ENCODE measurements at places on chromosomes 12 and 14.

DNA sequence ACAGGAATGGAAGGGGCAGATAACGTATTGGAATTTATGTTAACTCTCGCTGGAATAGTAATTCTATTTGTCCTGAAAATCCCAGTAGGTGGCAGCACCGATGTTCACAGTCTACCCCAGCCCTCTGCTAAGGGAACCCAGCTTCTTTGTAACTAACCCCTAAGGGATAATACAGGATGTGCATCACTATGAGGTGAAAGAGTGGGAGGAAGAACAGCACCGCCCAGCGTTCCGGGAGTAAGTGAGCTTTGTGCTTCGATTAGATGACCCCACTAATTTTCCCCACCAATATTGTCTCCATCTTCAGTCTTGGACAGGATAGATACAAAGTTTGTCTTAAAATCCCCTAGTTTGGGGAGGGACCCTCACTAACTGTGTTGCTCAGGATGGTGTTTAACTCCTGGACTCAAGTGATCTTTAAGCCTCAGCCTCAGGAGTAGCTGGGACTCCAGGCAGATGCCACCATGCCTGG, 2.7 kb downstream of the SLC2A3 start:
- peak; percentile 76 for DNase-seq

DNA sequence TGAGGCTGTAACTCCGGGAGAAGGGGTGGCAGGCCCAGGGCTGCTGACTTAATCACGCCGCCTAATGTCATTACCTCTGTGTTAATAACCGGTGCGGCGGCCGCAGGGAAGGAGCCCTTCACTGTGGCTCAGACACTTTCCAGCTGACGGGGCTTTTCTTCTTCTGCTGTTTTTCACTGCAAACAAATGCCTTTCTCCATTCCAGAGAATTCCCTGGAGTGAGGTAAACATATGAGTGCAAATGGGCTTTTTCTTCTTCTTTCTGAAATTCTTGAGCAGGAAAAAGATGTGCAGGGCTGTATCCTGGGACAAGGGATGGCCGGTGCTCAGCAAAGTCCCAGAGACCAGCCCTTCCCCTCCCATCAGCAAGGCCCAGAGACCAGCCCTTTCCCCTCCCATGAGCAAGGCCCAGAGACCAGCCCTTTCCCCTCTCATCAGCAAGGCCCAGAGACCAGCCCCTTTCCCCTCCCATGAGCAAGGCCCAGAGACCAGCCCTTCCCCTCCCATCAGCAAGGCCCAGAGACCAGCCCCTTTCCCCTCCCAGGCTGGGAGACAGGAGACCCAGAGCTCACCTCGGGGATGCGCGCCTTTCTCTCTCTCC, 33.4 kb upstream of the FAM181A start:
- no peak for DNase-seq

GRCh38 chr12:129119537-129119936, 266.3 kb downstream of the GLT1D1 start:
- no peak for DNase-seq

- DNase-seq = no peak
Measured at GRCh38 chr12:108933949-108934348, 54.1 kb downstream of the DAO start.

- DNase-seq = no peak
Measured at GRCh38 chr14:99039331-99040041, 232.5 kb downstream of the BCL11B start.

- peak; percentile 80 for DNase-seq
Measured at GRCh38 chr14:24678801-24679247, 44.8 kb upstream of the GZMB start.

- DNase-seq = no peak
Measured at GRCh38 chr12:56880125-56880992, 53.8 kb downstream of the SDR9C7 start.

DNA sequence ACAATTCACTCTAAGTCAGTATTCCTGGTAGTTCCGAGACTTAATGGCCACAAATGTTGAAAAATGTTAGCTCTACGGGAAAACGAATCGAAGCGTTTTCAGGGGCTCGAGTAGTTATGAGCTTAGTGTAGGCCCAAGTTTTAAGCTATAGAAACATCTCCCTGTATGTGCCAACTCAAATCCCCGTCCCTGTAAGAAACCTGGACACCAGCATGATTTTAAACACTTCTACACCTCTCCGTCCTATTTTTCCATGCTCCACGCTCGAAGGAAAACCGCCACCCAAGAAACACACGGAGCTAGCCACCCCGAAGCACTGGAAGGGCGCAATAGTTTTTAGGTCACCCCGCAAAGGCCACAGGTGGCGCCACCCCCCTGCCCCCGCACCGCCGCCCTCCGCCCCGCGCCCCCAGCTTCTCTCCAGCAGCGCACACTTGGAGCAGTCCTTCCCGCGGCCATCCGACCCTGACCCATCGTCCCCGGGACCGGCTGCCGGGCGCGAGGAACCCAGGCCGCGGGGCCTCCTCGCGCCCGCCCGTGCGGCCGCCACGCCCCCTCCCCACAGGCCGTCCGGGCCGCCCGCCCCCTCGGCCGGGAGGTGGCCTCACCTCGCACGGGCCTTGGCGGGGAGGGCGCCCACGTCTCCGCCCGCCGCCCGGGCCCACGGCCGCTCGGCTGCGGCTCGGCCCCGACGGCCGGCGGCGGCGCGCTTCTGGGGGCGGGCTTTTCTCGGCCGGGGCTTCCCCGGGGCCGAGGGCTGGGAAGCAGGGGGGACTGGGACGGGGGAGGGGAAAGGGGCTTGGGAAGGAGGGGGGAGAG, 522 bp downstream of the R3HDM2 start:
- DNase-seq = no peak

GRCh38 chr12:108852674-108853309, 4.6 kb downstream of the SSH1 start:
- no peak for DNase-seq

- DNase-seq = no peak
Measured at GRCh38 chr14:94494085-94494484, 15.2 kb downstream of the SERPINA12 start.

- no peak for DNase-seq
Measured at GRCh38 chr14:96217376-96217913, 12.8 kb downstream of the BDKRB2 start.

GRCh38 chr12:124774054-124774461, 89.6 kb downstream of the SCARB1 start:
- peak; percentile 33 for DNase-seq

DNA sequence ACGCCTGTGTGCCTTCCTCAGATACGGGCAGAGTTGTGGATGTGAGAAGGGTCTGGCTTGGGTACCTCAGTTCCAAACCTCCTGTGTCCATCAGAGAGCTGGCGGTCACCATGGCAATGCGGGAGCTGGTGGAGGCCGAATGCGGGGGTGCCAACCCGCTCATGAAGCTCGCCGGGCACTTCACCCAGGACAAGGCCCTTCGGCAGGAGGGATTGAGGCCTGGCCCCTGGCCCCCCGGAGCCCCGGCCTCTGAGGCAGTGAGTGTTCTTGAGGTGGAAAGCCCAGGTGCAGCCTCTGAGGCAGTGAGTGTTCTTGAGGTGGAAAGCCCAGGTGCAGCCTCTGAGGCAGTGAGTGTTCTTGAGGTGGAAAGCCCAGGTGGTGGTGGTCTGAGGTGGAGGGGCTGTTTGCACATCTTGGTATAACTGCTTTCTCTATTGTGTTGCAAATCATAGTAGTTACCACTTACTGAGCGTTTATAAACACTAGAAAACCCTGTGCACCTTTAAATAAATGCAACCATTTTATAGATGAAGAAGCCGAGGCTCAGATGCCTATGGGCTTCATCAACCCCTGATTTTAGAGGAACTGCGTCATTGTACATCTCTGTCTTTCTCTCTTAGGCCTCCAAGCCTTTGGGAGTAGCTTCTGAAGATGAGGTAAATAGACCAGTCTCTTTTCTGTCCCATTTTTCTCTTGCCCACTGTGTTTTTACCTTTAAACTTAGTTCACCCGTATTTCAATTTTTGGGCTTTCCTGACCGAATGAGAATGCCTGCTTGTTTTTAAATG, 976 bp downstream of the PEX5 start:
- peak; percentile 8 for DNase-seq

DNA sequence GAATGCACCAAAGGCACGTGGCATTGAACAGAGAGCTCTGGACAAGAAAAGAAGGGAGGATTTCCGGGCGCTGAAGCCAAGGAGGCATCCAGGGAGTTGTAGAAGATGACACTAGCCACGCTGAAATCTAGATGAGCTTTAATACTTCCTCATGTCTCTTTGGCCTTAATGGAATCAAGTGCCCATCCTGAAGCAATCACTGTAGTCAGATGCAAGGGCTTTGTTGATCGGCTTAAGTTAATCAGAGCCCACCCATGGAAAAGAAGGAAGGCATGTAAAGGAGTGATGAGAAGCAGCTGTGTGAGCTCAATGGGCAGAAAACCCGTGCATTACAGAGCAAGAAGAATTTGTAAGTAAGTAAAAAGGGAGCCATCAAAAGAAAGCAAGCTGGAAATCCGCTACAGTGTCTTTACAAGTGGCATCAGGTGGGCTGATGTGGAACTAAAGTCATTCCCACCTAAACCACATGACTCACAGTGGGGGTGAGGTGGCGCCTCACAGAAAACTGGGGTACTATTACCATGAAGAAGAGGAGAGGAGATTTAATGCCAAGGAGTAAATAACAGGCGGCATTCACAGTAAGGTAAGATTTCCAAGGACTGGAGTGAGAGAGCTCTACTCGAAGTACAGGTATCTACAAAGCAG, 48.4 kb downstream of the NDUFA12 start:
- no peak for DNase-seq

GRCh38 chr14:76261371-76261811, 109.7 kb downstream of the GPATCH2L start:
- DNase-seq = no peak

DNA sequence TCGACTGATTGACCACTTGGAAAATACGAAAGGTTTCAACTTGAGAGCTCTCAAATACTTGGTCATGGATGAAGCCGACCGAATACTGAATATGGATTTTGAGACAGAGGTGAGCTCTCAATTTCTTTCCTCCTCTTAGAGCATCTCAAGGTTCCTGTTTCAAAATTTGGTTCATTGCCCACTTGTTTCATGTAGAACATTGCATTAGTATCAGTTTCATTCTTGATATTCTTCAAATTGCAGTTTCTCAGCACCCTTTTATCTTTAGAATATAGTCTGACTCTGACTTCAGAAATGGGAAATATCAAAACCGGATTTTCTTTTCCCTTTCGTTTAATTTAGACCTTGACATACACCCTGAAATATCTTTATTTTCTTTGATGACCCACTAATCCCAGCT, 8.8 kb downstream of the DDX47 start:
- DNase-seq = no peak

- DNase-seq = peak; percentile 47
Measured at GRCh38 chr12:104604070-104604994, 147.6 kb downstream of the CHST11 start.

DNA sequence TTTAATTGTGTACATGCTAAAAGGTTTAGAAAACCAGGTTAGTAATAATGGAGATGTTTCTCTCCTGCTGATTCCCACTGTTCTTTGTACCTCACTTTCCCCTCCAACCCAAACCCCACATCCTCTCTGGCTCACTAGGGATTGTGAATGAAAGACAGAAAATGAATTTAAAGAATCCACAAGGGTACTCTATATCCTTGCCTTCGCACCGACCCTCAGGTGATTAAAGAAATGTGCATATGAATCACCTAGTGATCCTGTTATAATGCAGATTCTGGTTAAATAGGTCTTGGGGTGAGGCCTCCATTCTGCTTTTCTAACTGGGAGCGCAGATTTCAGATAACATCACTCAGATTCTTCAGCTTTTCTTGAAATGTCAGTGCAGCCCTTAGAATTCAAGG, 84.3 kb upstream of the OTX2 start:
- DNase-seq = no peak

- DNase-seq = no peak
Measured at GRCh38 chr14:64728856-64729255, 24.6 kb downstream of the PLEKHG3 start.

DNA sequence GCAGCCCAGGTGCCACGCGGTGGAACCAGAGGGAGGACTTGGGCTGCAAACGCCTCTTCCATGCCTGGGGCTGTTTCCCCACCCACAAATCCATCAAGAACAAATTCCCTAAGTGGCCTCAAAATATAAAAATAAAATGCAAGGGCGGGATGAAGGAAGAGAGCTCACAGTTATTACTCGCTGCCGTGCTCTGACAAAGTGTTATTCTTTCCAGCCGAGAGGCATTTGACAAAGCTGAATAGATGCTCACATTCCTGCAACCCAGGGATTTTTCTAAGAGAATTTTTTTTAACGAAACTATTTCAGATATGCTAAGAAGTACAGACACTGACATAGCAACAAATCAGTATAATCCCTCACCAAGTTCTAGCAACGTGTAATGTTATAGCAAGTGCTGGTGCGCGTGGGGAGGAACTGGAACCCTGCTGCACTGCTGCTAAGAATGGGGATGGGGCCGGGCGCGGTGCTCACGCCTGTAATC, 70.7 kb downstream of the SCARB1 start:
- DNase-seq = no peak

- DNase-seq = no peak
Measured at GRCh38 chr12:38707648-38708047, 197.7 kb downstream of the CPNE8 start.

DNA sequence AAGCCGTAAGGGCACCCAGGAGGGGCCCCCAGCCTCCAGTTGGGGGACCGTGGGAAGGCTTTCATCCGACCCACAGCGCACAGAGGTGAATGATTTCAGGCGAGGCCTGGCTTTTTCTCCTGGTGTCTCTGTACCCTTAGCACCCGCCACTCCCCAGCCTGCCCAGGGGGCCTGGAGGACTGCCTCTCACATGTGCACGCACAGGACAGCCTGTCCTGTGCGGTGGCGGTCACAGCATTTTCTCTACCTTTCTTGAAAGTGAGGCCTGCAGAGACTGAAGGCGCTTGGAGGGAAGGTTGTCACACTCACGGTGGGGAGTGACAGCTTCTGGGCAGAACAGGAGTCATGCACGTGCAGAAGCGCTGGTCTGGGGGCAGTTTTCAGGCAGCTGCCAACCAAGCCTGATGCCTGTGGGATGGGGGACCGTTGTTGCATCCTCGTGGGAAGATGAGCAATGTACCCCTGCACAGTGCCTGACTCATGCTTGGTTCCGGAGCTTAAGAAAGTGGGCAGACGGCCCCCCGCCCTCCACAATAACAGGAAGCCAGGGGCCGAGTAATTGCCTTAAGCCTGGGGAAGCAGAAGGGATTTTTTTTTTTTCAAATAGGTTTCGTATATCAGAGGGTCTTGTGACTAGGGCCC, 148.1 kb downstream of the TSPAN9 start:
- DNase-seq = no peak

DNA sequence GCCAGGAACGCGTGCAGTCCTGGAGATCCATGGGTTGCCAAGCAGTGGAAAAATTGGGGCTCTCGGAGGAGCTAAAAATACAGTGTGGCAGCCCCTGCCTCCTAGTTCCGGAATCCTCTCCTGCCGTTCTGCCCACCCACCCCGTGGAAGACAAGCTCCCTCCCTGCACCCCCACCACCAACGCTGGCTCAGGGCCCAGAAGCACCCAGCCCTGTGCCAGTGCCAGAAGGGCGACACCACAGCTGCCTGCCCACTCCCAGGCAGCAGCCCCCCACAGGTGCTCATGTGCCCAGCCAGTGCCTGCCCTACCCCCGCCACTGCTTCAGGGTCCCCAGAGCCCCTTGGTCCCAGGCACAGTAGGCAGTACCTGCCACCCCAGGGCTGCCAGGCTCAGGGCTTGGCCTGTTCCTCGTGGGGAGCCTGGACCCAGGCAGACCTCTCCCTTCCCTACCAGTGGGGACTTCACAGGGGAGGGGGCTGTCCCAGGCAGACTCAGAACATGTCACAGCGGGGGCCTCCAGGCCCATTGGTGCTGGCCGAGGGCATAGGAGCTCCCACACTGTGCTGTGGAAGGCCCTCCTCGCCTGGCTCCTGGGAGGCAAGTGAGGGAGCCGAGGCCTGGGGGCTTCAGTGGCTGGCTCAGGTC, 7.4 kb downstream of the INF2 start:
- no peak for DNase-seq

All from activated naive CD8-positive, alpha-beta T cell treated with anti-CD3 and anti-CD28 coated beads, Interleukin-2, amount 50 U/mL, for 24 hours (primary cell).